CD14-positive monocyte (primary cell): ENCODE measurements at places on chromosomes 16 and 17. TPM values are rescaled to one million over a fixed set of nuclear protein-coding genes. Genes with fewer than 3 reads are reported as not detected.

The EVI2B gene
- 129 and 262 TPM in 2 replicates for polyA plus RNA-seq

DNA sequence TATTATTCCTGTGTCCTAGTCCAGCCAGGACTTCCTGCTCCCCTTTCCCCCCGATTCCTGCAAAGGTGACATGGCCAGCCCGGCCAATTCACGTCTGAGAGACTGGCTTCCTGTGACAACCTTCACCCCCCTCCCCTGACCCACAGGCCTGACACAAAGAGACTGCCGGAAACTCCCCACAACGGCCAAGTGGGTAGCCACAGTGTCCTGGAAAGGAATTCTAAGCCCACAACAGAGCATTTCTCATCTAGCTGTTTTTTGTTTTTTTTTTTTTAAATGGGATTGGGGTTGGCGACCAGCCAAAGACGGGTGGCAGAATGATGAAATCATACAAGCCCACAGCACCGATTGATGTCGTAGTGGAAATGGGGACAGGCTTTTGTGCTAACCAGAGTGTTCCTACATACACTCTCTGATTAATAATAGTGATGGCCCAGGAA, 2.8 kb upstream of the XAF1 start:
- peak; percentile 20 for DNase-seq
- H3K36me3 ChIP-seq: peaks cover 2% of the 10 kb centered on the region
- H3K27ac ChIP-seq: peak overlapping the region; percentile 45
- H3K4me3 ChIP-seq: peak overlapping the region; percentile 31

GRCh38 chr16:56475201-56475600, 23.8 kb downstream of the OGFOD1 start:
- H3K4me1 ChIP-seq: no peaks in the 10 kb centered on the region
- no peak overlapping the region for H3K27ac ChIP-seq
- no peaks in the 10 kb centered on the region for H3K27me3 ChIP-seq
- H3K4me3 ChIP-seq: no peak overlapping the region
- peaks cover 98% of the 10 kb centered on the region for H3K36me3 ChIP-seq

DNA sequence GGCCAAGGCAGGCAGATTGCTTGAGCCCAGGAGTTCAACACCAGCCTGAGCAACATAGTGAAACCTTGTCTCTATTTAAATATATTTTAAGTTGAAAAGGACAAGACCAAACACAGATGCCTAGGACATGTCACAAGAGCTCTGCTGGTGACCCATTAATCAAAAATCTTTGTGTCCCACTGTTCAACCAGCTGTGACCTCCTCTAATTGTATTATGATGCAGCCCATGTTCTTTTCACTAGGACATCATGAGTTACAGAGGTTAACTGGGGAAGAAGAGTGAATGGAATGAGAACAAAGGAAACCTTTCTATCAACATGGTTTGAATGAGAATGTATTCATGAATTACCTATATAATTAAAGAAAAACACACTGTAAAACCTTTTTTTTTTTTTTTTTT, 7.0 kb downstream of the EFTUD2 start:
- no peaks in the 10 kb centered on the region for H3K27me3 ChIP-seq
- H3K4me3 ChIP-seq: no peak overlapping the region
- DNase-seq: no peak

The ZNF771 gene
- 0.51 TPM for polyA plus RNA-seq

- no peak overlapping the region for H3K27ac ChIP-seq
- DNase-seq: no peak
- H3K36me3 ChIP-seq: no peaks in the 10 kb centered on the region
Measured at GRCh38 chr17:5631958-5632590, 47.8 kb upstream of the NLRP1 start.

DNA sequence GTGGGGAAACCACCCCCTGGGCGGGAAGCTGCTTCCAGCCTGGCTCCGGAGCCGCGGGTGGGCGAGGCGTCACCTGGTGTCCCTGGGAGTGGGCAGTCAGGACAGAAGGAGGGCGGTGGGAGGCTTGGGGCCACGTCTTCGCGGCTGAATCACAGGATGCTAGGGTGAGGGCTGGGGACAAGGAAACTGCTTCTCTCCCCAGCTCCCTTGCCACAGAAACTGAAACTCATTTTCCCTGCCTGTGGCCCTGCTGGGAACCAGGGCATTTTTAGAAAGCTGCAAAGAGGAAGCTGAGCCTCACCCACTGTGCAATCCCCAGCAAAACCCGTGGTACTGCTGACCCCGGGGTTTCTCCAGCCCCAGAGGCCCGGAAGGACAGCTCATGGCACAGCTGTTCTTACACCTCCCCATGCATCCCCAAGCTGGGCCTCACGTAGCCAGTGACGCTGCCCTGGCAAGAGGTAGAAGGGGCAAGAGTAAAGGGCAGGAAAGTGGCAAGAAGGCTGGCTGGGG, 8.2 kb downstream of the RHBDF2 start:
- H3K36me3 ChIP-seq: peaks cover 17% of the 10 kb centered on the region
- peak; percentile 97 for DNase-seq
- H3K27me3 ChIP-seq: no peaks in the 10 kb centered on the region
- peaks cover 96% of the 10 kb centered on the region for H3K4me1 ChIP-seq
- H3K4me3 ChIP-seq: peak overlapping the region; percentile 42

DNA sequence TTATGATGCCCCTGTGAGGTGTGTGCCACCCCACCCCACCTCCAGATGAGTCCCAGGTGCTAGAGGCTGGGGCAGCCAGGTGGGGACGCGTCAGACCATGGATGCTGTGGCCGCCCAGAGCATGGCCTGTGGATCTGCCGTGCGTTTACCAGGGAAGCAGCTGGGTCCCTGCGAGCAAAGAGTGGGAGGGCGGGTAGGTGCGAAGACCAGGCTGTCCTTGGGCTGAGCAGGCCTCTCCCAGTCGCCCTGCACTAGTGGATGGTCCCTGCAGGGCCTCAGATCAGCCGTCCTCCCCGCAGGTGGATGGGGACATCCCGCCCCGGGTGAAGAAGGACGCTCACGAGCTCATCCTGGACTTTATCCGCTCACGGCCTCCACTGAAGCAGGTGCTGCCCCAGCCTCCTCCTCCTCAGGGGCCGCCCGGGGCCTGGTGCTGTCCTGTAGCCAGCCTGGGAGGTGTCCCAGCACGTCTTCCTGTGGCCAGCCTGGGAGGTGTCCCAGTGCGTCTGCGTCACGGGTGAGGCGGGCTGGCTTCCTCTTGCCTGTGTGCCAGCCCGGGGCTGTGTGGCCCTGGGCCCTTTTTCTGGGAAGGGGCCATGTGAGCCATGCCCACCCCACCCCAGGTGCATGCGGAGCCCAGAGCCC, 18.0 kb upstream of the TCF25 start:
- H3K27ac ChIP-seq: no peak overlapping the region
- H3K4me3 ChIP-seq: no peak overlapping the region
- no peaks in the 10 kb centered on the region for H3K27me3 ChIP-seq
- no peak for DNase-seq
- H3K4me1 ChIP-seq: peaks cover 10% of the 10 kb centered on the region

DNA sequence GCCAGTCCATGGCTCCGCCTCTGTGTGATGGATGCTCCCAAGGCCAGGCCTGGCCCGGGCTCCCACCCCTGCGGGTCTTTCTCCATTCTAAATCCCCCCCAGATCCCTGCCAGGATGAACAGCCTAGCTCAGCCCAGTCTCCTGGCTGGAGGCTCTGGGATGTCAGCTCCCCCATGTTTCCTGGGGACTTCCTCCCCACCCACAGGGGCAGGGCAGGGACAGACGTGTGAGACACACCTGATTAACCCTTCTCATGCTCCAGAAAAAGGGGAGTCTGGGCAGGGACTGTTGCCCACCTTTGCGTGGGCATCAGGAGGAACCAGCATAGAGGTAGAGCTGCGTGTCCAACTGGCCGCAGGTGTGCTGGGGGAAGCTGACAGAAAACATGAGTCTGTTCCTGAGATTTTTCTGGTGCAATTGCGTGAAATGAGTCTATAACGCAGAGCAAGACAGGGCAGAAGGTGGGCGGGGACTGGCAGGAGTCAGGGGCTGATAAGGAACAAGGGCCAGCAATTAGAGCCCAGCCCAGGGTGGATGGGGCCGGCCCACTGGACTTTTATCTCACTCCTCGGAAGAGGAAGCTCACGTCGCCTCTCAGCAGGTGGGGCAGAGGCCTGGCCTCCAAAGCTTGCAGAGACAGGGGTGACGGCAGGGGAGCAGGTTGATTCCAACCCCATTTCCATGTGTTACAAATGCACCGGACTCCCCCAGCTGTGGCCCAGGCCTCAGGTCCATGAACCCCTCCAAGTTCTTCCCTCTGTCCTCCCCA, 238.2 kb downstream of the RBFOX3 start:
- no peak overlapping the region for H3K4me3 ChIP-seq
- H3K36me3 ChIP-seq: no peaks in the 10 kb centered on the region
- H3K27me3 ChIP-seq: no peaks in the 10 kb centered on the region
- no peak for DNase-seq
- no peaks in the 10 kb centered on the region for H3K4me1 ChIP-seq
- no peak overlapping the region for H3K27ac ChIP-seq

DNA sequence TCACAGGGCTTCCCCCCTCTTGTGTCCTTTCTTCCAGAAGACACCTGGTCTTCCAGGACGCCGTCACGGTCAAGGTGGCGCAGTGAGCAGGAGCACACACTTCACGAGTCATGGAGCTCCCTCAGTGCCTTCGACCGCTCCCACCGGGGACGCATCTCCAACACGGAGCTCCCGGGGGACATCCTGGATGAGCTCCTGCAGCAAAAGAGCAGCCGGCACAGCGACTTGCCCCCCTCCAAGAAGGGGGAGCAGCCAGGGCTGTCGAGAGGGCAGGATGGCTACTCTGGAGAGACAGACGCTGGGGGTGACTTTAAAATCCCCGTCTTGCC, 199.6 kb downstream of the KATNIP start:
- H3K4me3 ChIP-seq: no peak overlapping the region
- peaks cover 14% of the 10 kb centered on the region for H3K36me3 ChIP-seq
- no peak for DNase-seq
- H3K27me3 ChIP-seq: no peaks in the 10 kb centered on the region
